KG1 (cell line): ENCODE measurements at places on chromosomes 13 and 19.

- no peak for DNase-seq
These were observed 4.6 kb downstream of the FBXO17 start for GRCh38 chr19:38970664-38971532.

DNA sequence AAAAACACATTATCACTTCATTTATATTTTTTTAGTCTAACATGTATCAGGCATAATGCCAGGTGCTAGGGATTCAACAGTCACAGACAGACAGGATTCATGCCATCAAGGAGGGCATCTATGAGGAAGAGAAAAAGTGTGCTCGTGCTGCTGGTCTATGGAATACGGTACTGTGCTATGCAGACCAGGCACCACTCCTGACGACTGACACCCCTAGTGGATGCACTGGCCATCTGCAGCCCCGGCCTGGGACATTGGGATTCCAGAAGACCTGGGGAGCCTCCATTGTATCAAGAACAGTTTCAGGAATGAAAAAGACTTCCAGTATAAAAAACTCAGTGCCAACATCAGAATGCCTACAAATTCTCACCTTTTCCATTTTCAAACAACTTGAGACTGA lies 94.0 kb downstream of the KLF12 start:
- DNase-seq, result no peak

- DNase-seq, result no peak
These were observed 955.4 kb downstream of the EFNB2 start for GRCh38 chr13:105579821-105580710.

DNA sequence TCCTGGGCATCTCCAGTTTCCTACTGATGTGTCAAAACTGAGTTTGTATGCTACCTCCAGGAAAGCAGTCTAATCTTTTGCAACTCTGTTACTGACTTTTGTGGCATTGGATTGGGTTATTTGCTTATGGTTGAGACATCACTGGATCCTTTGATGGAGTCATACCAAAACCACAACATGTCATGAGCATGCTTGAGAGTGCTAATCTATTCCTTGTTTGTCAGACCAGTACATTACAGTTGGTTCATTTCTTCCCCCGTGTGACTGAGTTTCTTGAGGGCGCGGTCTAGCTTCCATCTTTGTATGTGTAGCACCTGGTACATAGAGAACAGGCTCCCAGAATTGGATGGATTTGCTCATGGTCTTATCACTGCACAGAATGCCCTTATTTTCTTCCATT lies 43.2 kb downstream of the SUGT1 start:
- no peak for DNase-seq

- no peak for DNase-seq
These were observed 37.6 kb downstream of the KCTD12 start for GRCh38 chr13:76848596-76848995.

- no peak for DNase-seq
These were observed 1690.7 kb downstream of the SLITRK5 start for GRCh38 chr13:89361909-89362308.
